ENCODE measurements at places on chromosomes 7 and 10.

DNA sequence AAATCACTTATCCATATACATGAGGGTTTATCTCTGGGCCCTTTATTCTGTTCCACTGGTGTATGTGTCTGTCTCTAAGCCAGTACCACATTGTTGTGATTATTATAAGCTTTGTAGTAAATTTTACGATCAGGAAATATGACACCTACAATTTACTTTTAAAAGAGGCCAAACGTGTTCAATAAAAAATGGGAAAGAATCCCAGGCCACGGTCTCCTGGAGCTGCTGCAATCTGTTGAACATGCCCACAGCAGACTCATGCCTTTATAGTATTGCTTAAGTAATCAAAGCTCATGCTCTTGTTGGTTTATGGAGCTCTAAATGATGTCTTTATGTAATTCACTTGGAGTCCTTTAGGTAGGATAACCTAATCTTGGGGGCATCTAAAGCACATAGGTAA is 273.0 kb downstream of the ZMYND11 start:
- DNase-seq, result no peak

DNA sequence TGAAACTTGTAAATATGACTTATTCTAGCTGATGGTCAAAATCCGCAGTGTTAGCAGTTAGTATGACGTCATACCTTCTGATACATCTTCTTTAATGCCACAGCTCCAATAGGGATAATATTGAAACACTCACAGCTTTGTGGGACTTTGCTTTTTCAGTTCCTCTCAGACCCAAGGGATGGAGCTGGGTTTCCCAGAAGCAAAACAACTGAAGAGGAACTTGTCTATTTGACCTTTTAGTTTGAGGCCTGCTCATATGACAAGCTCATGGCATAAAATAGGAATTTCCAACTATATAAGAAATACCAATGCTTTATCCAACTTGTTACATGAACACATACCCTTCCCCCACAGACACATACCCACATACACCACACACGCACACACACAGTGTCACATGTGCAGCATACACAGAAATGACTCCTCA is 31.6 kb upstream of the C10orf67 start:
- DNase-seq, result no peak

DNA sequence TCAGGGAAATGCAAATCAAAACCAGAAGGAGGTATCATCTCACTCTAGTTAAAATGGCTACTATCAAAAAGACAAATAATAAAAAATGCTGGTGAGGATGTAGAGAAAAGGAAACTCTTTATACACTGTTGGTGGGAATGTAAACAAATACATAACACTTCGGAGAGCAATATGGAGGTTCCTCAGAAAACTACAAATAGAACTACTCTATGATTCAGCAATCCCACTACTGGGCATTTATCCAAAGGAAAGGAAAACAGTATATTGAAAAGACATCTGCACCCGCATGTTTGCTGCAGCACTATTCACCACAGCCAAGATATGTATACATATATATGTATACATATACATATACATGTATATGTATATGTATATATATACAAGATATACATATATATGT is 94.2 kb downstream of the C10orf90 start:
- DNase-seq, result no peak

DNA sequence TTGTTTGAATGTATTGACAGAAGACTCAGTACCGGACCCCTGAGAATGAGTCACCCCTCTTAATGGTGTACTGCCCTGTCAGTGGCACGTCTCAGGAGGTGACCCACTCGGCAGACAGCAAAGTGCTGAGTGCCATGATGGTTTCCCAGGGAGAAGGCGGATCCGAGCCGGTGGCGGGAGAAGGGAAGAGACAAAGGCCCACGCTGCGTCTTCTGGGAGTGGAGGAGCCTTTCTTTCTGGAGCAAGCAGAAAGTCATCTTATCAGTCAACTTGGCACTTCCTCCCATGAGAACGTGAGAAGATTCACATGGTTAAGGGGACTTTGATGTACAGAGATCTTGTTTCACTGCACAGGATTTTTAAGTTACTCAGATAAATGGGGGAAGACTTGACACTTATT is 14.6 kb upstream of the PPP2R2D start:
- DNase-seq, result no peak

DNA sequence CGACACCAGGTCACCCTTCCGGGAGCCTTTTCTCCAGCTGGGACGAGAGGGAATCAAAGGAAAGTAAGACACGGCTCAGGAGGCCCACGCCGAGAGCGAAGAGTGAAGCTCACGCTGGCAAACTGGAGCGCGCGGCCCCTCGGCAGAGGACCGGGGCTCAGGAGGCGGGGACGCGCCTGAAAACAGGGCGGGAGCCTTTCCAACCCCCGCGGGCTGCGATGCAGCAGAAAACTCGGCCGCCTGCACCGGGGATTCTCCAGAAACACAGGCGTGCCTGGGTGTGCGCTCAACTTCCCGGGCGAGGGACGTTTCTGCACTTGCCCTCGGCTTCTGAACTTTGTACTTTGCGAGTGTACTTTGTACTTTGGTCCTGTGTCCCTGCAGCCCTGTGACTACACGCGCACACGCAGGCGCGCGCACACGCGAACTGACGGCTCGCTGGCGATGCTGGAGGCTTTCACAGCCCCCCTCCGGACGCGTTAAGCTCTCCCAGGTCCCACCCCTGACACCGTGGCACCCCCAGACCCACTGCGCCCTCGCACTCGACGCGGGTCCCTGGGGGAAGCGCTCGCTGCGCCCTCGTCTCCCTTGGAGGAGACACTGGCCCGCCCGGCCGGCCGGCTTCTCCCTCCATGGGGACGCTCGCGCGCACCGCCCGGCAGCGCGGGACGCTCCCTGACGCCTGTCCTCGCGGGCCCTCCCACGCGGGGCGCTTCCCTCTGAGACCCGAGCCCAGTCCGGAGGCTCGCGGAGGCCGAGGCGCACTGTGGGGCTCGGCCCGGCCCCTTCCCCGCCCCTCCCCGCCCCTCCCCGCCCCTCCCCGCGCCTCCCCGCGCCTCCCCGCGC is 588 bp upstream of the PAOX start:
- no peak for DNase-seq

DNA sequence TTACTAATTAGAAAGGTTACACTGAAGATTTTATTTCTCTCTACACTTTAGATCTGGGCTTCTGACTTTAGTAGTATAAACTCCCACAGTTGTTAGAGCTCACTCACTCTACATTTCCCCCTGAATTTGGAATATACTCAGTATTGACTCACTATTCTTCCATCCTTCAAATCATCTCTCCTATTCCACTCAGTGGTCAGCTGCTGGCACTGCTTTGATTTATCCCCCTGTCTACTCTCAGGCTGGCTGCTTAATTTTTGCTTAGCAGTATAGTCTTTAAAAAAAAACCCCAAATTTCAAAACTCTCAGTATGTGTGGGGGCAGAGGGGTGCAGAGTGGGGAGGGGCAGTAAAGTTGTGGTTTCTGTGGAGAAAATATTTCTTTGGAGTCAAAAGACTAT is 68.9 kb downstream of the CDK6 start:
- DNase-seq, result no peak

- DNase-seq, result no peak
Observed at GRCh38 chr10:51663086-51663485, 36.3 kb downstream of the CSTF2T start.

- no peak for DNase-seq
Observed at GRCh38 chr7:40058636-40059035, 75.8 kb downstream of the MPLKIP start.

DNA sequence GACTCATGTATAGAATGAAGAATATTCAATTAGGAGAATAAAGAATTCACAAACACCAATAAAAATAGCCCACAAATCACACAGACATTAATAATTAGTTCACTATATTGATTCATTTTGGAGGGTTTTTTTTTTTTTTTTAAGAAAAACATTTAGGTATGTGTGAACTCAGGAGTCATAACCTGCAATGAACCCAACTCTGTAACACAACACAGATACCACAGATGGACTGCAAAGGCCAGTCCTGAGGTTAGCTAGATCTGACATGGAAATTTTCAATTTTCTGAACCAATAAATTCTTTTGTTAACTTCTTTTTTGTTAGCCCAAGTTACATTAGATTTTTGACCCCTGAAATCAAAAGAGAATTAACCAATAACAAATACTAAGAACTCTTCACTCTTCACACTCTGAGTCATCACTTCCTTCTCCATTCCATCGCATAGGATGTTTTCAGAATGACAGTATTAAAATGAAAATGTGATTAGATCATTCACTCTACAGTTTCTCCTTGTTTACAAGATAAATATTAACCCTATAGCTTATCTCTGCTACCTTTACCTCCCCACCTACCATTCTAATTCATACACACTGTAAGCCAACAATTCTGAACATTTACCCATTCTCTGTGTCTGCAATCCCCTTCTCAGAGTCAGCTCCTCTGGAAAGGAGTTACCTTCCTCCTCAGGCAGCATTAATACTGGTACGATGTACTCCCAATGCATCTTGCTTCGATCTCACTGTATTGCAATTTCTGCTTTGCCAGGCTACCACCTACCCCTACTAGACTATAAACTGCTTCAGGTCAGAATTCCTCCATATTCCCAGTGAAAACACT is 141.5 kb downstream of the LRRN3 start:
- no peak for DNase-seq

- no peak for DNase-seq
Observed at GRCh38 chr7:42739638-42740037, 172.2 kb downstream of the C7orf25 start.

- DNase-seq, result no peak
Observed at GRCh38 chr10:110491346-110491745, 6.4 kb upstream of the DUSP5 start.

- DNase-seq, result no peak
Observed at GRCh38 chr7:38220452-38220851, 42.4 kb downstream of the STARD3NL start.

DNA sequence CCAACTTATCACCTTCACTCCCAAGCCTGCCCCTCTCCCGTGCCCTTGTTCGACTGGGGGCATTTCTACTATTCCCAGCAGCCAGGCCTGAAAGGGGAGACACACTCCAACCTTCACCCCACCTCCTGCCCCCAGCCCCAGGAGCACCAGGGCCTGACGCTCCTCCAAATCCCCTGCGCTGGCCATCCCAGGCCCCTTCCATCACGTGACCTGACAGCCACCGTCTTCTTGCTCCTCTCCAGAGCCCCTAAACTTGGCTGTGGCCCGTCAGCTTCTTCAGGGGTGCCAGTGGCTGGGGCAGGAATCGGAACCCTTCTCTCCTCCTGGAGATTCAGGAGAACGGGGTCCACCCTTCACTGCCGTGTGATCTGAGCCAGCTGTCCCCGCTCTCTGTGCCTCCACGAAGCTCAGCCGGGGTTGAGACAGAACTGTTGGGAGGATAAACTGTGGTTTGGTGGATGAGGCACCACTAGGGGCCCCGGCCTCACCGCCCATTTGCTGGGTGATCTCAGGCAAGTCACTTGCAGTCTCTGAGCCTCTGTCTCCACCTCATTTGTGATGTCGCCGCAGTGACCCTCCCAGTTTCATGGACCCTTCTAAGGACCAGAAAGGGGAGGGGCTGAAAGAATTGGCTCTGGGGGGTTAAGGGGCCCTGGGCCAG is 91.0 kb downstream of the MYL10 start:
- DNase-seq, result no peak

- no peak for DNase-seq
Observed at GRCh38 chr10:14114791-14115190, 215.9 kb downstream of the FRMD4A start.

DNA sequence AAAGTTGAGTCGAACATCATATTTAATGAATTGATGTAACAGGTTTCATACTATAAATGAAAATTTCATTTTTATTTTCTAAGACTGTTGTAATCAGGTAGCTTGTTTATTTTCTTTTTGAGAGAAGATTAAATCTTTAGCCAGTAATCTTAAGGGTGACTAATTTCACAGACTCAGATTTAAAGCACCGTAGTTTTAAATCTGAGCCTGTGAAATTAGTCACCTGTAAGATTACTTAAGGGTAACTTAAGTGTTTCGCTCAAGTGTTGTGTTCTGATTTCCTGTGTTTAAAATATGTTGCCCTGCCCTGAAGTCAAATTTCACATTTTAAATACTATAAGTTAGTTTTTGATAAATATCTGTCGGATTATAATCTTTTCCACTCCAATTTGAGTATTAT is 35.8 kb upstream of the TMEM236 start:
- DNase-seq, result no peak

DNA sequence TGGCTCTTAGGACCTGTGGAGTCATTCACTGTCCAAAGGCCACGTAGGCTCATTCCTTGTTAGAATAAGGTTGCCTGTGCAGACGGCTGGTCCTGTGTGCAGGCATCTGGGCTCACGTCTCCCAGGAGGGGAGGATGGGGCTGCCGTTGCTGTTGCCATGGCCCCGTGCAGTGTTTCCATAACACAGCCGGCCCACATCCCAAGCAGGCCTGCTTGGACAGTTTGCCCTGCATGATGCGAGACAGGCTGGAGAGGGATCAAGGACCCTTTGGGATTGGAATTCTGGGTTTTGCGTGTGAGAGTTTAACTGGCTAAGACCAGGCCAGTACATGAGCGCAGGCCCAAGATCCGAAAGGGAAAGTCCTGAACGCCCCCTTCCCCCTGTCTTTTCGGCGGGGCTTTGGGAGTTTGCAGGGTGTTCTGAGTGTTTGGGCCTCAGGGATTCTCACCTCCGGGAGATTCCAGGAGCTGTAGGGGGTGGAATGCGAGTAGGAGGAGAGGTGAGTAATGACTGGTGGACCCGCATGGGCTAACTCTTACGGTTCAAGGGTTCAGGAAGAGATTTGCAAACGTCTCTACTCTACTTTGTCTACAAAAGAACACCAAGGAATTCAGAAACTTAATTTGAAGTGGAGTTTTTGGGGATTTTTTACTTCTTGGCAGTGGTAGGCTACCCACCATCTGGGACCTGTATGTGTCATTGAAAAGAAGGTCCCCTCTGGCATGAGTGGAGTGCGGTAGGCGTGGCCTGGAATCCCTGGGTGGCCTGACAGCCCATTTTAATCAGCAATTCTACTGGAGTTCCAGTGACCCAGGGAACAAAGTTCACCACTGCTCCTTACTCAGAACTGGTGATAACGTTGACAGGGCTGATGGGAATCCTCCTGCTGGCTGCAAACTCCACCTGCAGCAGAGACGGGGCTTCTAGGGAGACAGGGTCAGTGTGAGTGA is 125.4 kb downstream of the ITIH5 start:
- no peak for DNase-seq

DNA sequence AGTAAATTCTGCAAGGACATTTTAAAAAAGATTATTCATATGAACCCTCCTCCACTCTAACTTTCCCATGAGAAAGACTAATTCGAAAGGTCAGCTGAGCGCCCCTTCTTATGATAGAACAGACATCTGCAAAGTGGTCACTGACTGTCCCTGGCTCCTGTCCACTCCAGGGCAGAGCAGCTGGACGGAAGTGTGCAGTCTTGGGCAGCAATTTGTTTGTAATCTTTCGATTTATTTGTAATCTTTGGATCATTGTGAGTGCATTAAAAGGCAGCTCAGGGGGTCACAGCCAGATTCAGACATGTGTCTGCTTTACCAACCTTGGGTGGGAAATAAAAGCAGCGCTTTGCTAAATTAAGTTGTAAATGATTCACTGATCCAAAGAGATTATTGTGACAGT is 158.8 kb upstream of the ADARB2 start:
- DNase-seq, result no peak

- no peak for DNase-seq
Observed at GRCh38 chr7:4714767-4715409, 32.8 kb downstream of the FOXK1 start.

Measured in stimulated activated CD8-positive, alpha-beta memory T cell treated with anti-CD3 and anti-CD28 coated beads, Interleukin-7, amount 100 ng/mL, for 1 hour (primary cell).